ENCODE measurements at places on chromosomes 11 and 22. TPM values are rescaled to one million over a fixed set of nuclear protein-coding genes. Genes with fewer than 3 reads are reported as not detected.

Gene OR8D4
- not detected for polyA plus RNA-seq

- no peak for DNase-seq
Observed at GRCh38 chr11:1835671-1836010, 851 bp downstream of the SYT8 start.

Gene OR2AG1
- not detected for polyA plus RNA-seq

GRCh38 chr11:118033443-118033842, 43.4 kb upstream of the TMPRSS4 start:
- DNase-seq, result no peak

DNA sequence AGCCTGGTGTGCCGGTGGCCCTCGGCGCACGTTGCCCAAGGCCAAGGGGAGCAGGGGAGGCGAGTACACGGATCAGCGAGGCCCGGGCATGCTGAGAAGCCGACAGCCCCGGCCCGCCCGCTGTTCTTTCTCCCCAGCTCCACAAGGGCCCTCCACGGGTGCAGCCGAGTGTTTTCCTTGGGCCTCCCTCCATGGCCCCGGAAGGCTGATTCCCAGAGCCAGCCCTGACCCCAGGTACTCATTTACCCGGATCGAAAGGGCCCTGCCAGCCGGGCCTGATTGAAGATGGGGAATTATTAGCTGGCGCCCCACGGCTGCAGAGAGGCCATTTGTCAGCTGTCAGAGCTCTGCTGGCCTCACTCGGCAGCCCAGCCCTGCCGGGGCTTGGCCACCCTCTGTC, 53.1 kb downstream of the WNT7B start:
- DNase-seq, result no peak

- no peak for DNase-seq
Observed at GRCh38 chr11:22276535-22276934, 61.6 kb upstream of the SLC17A6 start.
